Tongue (tissue), 3 donors: ENCODE measurements at places on chromosomes 1 and 21. TPM values are rescaled to one million over a fixed set of nuclear protein-coding genes. Genes with fewer than 3 reads are reported as not detected.

The KDF1 gene
- 2.3 TPM for total RNA-seq

The ALG14 gene
- total RNA-seq = 1.0 TPM

The CHIA gene
- total RNA-seq = not detected

The FHAD1 gene
- 3.8 TPM for total RNA-seq

The B3GALT5 gene
- 3.8 TPM for total RNA-seq

The AGL gene
- total RNA-seq = 381 TPM

The KIAA1614 gene
- total RNA-seq = 10.2 TPM

The IGSF3 gene
- 46.5 TPM for total RNA-seq

The APOBEC4 gene
- total RNA-seq = not detected

The TSPEAR gene
- total RNA-seq = 1.0 TPM

The BEST4 gene
- total RNA-seq = 0.21 TPM

The FAM177B gene
- total RNA-seq = 0.41 TPM

The GREM2 gene
- 7.2 TPM for total RNA-seq

The CENPF gene
- 30.1 TPM for total RNA-seq

The CLDN8 gene
- 4.0 TPM for total RNA-seq

The CATSPERE gene
- total RNA-seq = 3.4 TPM

The UTP25 gene
- total RNA-seq = 5.4 TPM

The DYRK3 gene
- 8.0 TPM for total RNA-seq

The MAP1LC3C gene
- total RNA-seq = 38.0 TPM

The TRIM17 gene
- not detected for total RNA-seq

The AKR1A1 gene
- 88.8 TPM for total RNA-seq

The CPTP gene
- total RNA-seq = 17.5 TPM

The OR2L5 gene
- not detected for total RNA-seq
